ENCODE measurements at places on chromosomes 1 and 21. TPM values are rescaled to one million over a fixed set of nuclear protein-coding genes. Genes with fewer than 3 reads are reported as not detected.

DNA sequence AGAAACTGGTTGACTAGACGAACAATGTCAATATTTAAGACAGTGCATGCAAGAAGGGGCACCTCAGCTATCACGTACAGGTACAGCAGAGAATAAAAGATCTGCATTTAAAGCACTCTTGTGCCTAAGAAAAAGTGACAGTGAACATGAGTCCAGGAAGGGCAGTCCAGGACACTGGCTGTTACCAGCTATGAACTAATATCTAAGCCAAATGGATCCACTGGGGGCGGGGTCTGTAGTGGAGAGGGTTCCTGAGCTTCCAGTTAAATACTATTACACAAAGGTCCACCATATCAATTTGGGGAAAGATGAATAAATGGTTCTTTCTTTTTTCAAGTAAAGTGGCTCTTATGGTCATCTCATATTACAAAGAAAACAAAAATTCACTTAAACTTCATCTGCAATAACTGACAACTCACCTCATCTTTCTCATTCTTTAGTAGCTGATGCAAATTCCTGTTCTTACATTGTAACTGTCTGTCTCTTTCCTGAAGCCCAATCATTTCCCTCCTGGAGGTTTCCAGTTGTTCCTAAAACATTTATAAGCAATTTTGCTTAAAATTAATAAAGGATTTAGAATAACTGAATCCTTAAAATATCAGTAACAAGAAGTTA lies 24.5 kb downstream of the SSX2IP start:
- H3K36me3 ChIP-seq: peaks cover 24% of the 10 kb centered on the region
- DNase-seq: no peak
- H3K27ac ChIP-seq: no peak overlapping the region

GRCh38 chr1:226737819-226738420 lies 1.2 kb downstream of the ITPKB start:
- peaks cover 3% of the 10 kb centered on the region for H3K36me3 ChIP-seq
- H3K27me3 ChIP-seq: no peaks in the 10 kb centered on the region
- H3K4me1 ChIP-seq: peaks cover 53% of the 10 kb centered on the region
- peak; percentile 35 for DNase-seq

DNA sequence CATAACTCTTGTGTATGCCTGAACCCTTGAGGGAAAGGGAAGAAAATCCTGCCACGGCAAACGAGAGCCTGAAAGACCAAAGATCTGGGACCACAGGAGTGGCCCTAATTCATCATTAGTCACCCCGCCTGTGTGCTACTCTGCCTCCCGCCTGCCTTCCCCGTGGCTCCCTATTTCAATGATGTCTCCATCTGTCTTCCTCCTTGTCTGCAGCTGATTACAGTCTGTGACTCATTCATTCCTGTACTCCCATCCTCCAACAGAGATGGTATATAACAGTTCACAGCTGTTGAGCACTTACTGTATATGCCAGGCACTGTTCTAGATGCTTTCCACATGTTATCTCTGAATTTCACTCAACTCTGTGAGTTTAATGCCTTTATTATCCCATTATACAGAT lies 96.6 kb downstream of the SEC16B start:
- no peaks in the 10 kb centered on the region for H3K36me3 ChIP-seq
- H3K27me3 ChIP-seq: peaks cover 21% of the 10 kb centered on the region
- H3K4me3 ChIP-seq: no peak overlapping the region
- DNase-seq: no peak
- H3K27ac ChIP-seq: no peak overlapping the region

DNA sequence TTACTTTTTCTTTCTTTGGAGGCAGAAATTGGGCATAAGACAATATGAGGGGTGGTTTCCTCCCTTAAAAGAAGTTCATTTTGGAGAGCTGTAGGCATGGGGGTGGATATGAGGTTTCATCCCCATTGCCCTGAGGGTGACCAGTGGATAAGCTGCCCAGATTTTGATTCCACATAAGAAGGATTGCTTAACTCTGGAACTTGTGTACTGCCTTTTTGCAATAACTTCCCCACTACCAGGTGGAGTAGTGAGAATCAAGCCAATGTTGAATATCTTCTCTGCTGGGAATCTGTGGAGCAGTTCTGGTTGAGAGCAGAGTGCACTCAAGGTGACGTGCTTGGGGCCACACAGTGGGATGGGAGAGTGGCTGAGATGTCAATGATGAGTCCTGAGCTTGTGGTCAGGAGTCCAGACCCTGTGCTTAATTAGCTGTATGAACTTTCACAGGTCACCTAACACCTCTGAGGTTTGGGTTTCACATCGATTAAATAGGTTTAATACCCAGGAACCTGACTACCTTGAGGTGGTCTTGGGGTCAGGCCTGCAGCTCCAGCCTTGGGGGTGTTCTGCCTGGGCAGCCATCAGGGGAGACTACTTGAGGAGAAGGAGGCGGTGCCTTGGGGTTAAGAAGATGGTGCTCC lies 152.9 kb downstream of the FCRL5 start:
- H3K27ac ChIP-seq: no peak overlapping the region
- no peak for DNase-seq
- H3K36me3 ChIP-seq: no peaks in the 10 kb centered on the region
- no peak overlapping the region for H3K4me3 ChIP-seq

DNA sequence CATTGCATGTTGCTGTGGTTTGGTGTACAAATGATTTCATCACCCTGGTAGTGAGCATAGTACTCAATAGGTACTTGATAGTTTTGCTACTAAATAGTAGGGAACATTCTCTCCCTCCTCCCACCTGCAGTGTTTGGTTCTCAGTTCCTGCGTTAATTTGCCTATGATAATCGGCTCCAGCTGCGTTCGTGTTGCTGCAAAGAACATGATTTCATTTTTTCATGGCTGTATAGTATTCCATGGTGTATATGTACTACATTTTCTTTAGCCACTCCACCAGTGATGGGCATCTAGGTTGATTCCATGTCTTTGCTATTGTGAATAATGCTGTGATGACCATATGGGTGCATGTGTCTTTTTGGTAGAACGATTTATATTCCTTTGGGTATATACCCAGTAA lies 903.4 kb downstream of the TTLL7 start:
- no peak overlapping the region for H3K27ac ChIP-seq
- no peak overlapping the region for H3K4me3 ChIP-seq
- no peaks in the 10 kb centered on the region for H3K4me1 ChIP-seq
- no peak for DNase-seq

DNA sequence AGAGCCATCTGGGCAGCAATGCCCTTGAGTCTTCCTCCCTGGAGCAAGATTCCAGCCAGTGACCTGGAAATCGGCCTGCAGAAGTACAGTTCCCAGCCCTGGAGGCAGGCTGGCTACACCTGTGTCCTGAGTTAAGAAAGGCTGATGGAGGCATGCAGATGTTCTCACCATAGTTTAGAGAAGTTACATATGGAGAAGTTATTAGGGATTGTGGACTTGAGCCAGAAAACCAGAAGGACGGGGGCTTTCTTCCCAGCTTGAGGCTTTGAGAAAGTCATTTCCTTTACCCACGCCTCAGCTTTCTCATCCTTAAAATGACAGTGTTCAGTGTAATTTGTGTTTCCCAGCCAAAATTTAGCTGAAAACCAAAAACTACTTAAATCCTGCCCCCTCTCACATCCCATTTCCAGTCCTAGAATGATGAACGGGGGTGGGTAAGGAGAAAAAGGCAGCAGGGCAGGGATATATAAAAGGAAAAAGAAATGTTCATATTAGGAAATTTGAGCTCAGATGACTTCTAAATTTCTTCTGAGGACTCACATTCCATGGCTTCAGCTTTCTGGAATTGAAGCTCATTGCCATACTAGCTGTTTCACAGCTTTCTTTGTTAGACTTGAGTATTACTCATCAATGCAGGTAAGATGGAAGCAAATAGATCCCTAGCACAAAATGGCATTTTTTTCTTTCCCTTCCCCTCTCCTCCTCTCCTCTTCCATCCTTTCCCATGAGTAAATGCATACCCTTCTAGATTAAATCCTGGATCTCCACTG lies 14.4 kb upstream of the C8B start:
- no peaks in the 10 kb centered on the region for H3K36me3 ChIP-seq
- H3K27me3 ChIP-seq: no peaks in the 10 kb centered on the region
- no peaks in the 10 kb centered on the region for H3K4me1 ChIP-seq
- DNase-seq: no peak

- peaks cover 19% of the 10 kb centered on the region for H3K4me1 ChIP-seq
- H3K27me3 ChIP-seq: no peaks in the 10 kb centered on the region
- peak; percentile 89 for DNase-seq
- peak within 1 kb of the TSS; percentile 86 for H3K4me3 ChIP-seq
Measured at GRCh38 chr1:234373064-234373958, at the start of gene COA6. TSS of gene COA6 (plus strand) at chr1:234373456. CDS start at chr1:234373467, 11 bp downstream.

- H3K4me3 ChIP-seq: no peak overlapping the region
- H3K4me1 ChIP-seq: peaks cover 6% of the 10 kb centered on the region
- no peaks in the 10 kb centered on the region for H3K27me3 ChIP-seq
- H3K36me3 ChIP-seq: peaks cover 22% of the 10 kb centered on the region
- DNase-seq: no peak
Measured at GRCh38 chr21:44765231-44766013, 36.2 kb downstream of the UBE2G2 start.

- no peak overlapping the region for H3K27ac ChIP-seq
- no peaks in the 10 kb centered on the region for H3K4me1 ChIP-seq
- H3K4me3 ChIP-seq: no peak overlapping the region
- peaks cover 11% of the 10 kb centered on the region for H3K27me3 ChIP-seq
Measured at GRCh38 chr1:12714710-12715475, 1.0 kb upstream of the AADACL3 start.

DNA sequence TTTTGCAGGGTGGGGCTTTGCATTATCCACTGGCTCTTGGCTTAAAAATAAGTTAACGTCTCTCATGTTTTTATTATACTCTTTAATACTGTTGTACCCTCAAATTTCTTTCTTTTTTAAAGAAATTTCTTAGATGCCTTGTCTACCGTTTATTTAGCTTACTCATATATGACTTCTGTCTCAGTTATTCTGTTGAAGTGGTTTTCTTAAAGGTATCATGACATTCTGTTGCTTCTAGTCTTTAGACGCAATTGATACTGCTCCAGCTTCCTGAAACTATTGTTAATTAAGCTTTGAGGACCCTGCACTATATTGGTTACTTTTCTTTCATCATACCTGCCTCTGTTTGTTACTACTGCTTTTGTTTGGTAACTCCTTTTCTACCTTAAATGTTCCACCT lies 11.7 kb downstream of the PKN2 start:
- H3K27ac ChIP-seq: no peak overlapping the region
- no peaks in the 10 kb centered on the region for H3K27me3 ChIP-seq
- DNase-seq: no peak

DNA sequence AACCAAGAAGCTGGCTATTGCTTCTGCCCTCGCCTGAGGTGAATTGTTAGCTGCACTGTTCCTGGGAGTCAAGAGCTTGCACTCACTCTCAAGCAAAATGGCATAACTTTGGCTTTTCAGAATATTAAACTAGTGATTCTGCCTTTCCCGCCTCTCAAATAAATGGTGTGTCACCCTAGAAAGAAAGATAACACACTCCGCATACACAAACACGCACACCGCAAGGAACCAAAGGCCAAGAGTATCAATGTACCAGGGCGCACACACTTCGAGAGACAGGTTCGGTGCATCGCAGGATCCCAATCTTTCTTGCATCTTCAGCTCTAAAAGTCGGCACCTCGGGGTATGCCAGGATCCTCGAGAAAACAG lies 470 bp upstream of the RTCA start:
- H3K36me3 ChIP-seq: peaks cover 33% of the 10 kb centered on the region
- peak overlapping the region; percentile 96 for H3K4me3 ChIP-seq
- H3K27ac ChIP-seq: peak overlapping the region; percentile 86
- DNase-seq: no peak
- H3K4me1 ChIP-seq: peaks cover 19% of the 10 kb centered on the region

DNA sequence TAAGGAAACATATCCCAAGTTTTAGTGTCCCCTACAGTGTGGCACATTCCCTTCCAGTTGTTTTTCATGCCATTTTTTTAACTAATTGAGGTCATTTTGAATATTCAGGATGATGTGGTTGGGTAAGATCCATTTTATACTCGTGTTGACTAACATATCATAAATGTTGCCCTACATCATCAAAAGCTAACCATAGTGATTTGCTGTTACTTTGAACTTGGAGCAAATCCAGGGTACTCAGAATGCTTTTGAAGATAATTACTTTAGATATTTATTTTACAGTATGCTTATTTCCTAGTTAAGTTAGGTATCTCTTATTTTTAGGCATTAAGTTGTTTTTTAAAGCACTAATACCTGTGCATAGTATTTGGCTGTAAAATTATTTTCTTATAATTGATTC lies 57.8 kb downstream of the DYRK1A start:
- peak overlapping the region; percentile 59 for H3K27ac ChIP-seq
- peaks cover 76% of the 10 kb centered on the region for H3K4me1 ChIP-seq
- DNase-seq: no peak
- H3K27me3 ChIP-seq: no peaks in the 10 kb centered on the region

- no peaks in the 10 kb centered on the region for H3K27me3 ChIP-seq
- DNase-seq: no peak
- no peaks in the 10 kb centered on the region for H3K36me3 ChIP-seq
- no peak overlapping the region for H3K27ac ChIP-seq
- H3K4me3 ChIP-seq: no peak overlapping the region
Measured at GRCh38 chr1:79595931-79596330, 589.4 kb upstream of the ADGRL4 start.

GRCh38 chr1:186420311-186420710 lies 40.6 kb downstream of the PDC start:
- no peak overlapping the region for H3K4me3 ChIP-seq
- peak overlapping the region; percentile 65 for H3K27ac ChIP-seq
- no peak for DNase-seq
- peaks cover 10% of the 10 kb centered on the region for H3K36me3 ChIP-seq
- no peaks in the 10 kb centered on the region for H3K27me3 ChIP-seq

Gene CFAP141
- total RNA-seq: not detected

Gene FAF1
- 84.5 TPM for total RNA-seq

Gene UBXN11
- total RNA-seq: 11.3 TPM

Gene LYPD8
- not detected for total RNA-seq
